Stimulated activated CD8-positive, alpha-beta memory T cell treated with anti-CD3 and anti-CD28 coated beads, Interleukin-2, amount 100 ng/mL, for 48 hours (primary cell): ENCODE measurements at places on chromosomes 11 and 22.

DNA sequence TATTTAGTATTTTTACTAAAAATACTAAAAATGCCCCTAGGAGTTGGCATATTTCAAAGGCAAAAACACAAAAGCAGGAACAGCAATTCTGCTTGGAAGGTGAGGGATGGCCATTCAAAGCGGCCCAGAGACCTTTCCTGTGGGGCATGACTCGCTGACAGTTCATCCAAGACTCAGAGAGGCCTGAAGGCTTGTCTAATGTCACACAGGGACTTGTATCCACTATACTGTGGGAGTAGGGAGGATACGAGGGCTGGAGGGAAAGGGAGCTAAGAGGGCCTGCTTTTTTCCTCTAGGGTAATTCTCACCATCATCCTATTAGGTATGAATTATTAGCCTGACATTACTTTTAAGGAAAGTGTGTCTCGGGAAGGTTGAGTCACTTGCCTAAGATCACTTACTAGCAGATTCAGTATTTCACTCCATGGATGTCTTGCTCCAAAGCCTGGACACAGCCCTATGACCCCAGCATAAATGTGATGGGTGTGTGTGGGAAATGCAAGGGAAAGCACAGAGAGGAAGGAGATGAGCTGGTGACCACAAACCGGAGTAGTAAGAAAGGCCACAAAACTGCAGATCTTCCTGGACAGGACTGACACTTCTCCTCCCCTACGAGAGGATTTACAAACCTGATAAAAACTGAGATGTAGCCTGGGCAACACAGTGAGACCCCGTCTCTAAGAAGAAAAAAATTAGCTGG is 16.7 kb upstream of the UCP3 start:
- no peak for DNase-seq

- no peak for DNase-seq
These were observed 36.9 kb upstream of the BRSK2 start for GRCh38 chr11:1352696-1353382.

GRCh38 chr11:35518766-35519165 is 6.7 kb downstream of the PAMR1 start:
- no peak for DNase-seq

DNA sequence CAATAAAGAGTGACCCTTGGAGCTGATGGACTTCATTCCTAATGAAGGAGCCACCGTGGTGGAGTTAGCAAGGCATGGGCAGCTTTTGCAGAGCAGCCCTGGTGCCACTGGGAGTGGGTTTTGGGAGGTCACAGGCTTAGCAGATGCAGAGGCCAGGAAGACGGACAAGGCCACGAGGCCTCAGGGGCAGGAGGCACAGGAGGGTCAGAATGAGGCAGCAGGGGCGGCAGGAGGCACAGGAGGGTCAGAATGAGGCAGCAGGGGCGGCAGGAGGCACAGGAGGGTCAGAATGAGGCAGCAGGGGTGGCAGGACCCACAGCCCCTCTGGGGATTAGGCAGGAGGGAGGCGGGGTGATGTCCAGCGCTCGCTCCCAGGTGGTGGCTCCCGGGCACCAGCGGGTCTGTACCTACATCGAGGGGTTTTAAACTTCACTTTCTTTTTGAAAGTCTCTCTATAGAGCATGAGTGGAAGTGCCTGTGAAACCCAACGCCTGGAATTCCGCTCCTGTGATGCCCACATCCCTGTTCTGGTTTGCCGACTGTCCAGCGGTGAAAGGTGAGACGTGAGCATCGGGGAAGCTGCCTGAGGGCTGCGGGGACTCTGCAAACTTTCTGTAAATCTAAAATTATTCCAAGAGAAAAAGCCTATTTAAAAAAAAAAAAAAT is 521.6 kb downstream of the BRD1 start:
- DNase-seq: no peak

DNA sequence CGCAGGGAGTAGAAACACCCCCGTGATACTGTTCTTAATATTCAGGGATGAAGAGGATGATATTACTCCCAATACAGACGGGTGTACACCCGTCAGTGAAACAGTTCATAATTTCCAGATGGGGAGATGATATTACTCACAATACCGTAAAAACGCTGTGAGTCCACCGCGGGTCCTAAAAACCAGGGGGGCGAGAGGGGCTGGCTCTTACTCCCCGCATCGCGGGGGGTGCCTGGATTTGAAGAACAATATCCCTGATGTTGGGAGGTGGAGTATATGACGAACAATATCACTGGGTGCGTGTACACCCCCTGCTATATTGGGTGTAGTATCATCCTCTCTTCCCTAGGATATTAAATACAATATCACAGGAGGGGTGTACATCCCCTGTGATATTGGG is 20.5 kb upstream of the APOL5 start:
- DNase-seq: no peak

- no peak for DNase-seq
These were observed 28.8 kb downstream of the IGLL5 start for GRCh38 chr22:22916215-22916951.

DNA sequence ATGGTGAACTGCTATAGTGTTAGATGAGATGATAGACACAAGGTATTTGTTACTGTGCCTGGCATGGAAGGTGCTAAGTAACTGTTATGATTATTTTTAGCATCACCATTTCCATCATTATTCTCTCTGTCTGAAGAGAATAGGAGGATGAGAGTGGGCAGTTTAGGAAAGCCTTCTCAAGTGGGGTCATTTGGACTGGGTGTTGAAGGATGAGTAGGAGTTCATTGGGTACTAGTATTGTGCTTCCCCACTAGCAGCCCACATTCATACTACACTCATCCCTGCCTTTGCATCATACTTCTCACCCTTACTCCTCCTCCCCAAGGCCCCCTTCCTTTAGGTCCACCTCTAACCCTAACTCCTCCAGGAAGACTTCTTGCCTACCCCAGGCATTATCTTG is 20.6 kb downstream of the MYEOV start:
- DNase-seq: no peak

- no peak for DNase-seq
These were observed 121.9 kb downstream of the PHF21B start for GRCh38 chr22:44887941-44888366.

DNA sequence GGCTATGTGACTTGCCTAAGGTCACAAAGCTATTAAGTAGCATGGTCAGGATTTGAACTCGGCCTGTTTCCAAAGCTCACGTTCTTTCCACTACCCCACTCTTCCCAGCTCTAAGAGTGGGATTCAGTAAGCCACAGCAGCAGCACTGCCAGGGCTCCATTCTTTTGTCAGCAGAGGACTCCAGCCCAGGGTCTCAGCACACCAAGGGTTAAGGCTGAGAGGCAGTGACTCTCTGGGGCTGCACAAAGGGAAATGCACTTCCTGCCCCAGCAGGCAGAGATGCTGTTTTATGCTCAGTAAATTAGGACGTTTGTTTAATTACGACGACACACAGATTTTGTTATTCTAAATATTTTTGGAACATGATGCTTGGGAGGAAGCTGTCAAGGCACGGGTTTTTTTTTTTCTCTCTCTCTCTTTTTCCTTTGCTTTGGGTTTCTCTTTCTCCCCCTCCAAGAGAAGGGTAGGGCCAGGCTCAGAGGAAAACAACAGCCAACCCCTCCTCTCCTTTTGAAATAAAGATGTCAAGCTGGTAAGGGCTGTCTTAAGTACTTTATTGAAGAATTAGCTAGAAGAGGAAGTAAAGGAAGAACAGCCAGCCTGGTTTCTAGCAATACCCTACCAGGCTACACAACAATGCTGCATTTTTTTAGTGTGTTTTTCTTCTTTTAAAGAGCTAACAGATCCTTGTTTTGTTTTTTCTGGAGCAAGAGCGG is 2.8 kb downstream of the MYH9 start:
- no peak for DNase-seq

GRCh38 chr11:16812274-16812673 is 73.8 kb downstream of the C11orf58 start:
- DNase-seq: no peak

GRCh38 chr11:43315966-43316365 is 4.2 kb downstream of the API5 start:
- no peak for DNase-seq

GRCh38 chr11:107791343-107792048 is 67.1 kb downstream of the SLC35F2 start:
- DNase-seq: no peak

- DNase-seq: no peak
These were observed 31.7 kb downstream of the METTL15 start for GRCh38 chr11:28139841-28140415.

- DNase-seq: no peak
These were observed 255.2 kb upstream of the ZC3H12C start for GRCh38 chr11:109838026-109838425.

- DNase-seq: no peak
These were observed 296.9 kb downstream of the MN1 start for GRCh38 chr22:27504360-27505253.

GRCh38 chr11:78209478-78209877 is 20.8 kb downstream of the USP35 start:
- no peak for DNase-seq

- DNase-seq: no peak
These were observed 5.3 kb downstream of the CSF2RB start for GRCh38 chr22:36918586-36919284.

DNA sequence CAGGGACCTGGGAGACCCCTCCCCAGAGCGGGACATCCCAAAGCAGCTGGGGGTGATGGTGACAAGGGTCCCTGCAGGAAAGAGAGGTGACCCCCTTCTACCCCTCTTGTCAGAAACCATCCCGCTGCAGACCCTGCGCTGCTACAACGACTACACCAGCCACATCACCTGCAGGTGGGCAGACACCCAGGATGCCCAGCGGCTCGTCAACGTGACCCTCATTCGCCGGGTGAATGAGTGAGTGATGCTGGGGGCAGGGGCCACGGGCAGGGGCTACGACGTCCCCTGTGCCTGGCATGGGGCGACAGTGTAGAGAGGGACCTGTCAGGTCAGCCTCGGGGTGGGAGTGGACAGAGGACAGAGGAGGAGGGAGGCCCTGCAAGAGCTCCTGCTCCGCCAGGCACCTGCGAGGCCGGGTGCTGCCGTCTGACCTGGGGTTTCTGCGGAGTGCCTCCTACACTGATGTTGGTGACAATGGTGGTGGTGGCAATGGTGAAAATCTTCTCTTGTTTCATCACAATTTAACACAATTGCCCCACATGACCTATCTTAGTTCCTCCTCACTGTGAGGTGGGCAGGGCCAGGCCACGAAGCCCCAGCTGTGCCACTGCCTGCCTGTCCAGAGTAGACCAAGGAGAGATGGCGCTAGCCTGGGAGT is 9.8 kb downstream of the CSF2RB start:
- DNase-seq: no peak

- DNase-seq: no peak
These were observed 836 bp downstream of the SLC16A8 start for GRCh38 chr22:38082986-38083710.

GRCh38 chr11:126731576-126732142 is 268.9 kb downstream of the KIRREL3 start:
- no peak for DNase-seq

DNA sequence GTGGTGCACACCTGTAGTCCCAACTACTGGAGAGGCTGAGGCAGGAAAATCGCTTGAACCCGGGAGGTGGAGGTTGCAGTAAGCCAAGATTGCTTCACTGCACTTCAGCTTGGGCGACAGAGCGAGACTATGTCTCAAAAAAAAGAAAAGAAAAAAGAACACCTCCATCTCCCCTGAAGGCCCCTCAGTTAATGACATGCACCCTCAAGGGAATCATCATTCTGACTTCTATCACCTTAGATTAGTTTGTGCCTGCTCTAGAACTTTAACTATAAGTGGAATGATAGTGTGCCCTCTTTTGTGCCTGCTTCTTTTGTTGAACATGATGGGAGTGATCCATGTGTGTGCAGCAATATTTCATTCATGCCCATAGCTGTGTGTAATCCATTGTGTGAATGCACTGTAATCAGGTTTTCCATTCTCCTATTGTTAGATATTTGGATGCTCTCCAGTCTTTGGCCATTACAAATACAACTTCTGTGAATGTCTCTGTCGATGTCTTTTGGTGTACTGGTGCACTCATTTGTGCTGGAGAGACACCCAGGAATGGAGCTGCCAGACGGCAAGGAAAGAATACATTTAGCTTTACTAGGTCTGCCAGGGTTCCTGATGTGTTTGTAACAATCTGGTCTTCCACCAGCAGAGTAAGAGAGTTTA is 883 bp upstream of the VPREB3 start:
- DNase-seq: no peak

DNA sequence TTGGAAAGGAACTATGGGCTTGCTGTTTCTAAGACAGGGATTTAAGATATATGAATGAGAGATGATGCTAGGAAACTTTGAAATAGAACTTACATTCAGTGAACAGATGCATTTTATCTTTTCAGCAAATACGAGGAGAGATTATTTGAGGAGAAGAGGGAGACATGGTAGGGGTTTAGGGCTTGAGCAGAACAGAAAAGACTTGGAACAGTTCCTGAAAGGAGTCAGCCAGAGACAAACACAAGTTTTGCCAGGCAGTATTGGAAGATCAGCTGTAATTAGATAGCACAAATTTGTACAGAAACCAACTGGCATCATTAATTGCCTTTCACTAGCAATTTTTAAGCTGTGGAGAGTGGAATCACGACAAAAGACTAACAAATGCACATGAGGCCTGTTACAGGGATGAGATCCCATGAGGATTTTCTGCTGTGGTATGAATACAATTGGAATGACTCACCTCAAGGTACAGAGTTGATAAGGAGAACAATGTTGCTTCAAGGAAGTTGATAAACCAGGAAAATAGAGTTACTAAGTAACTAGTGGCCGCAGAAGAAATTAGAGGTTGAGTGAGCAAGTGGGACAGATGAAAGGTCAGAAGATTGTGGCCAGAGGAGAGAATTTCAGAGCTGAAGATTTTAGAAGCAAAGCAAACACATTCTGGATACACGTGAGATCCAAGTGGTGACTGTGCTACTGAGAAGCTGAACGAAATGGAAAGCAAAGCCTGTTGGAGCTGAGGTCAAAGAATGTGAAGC is 67.9 kb downstream of the CYB5R2 start:
- DNase-seq: no peak

GRCh38 chr11:287821-288477 is 977 bp upstream of the PGGHG start:
- no peak for DNase-seq

- DNase-seq: no peak
These were observed 62.4 kb downstream of the CRYBB2 start for GRCh38 chr22:25281675-25282345.

- no peak for DNase-seq
These were observed 71.2 kb downstream of the MYO7A start for GRCh38 chr11:77199137-77199745.
